ENCODE measurements at places on chromosomes 5 and 9.

GRCh38 chr9:112532427-112532826 is 45.8 kb downstream of the KIAA1958 start:
- no peak for DNase-seq

- no peak for DNase-seq
These were observed 33.2 kb upstream of the SLC6A3 start for GRCh38 chr5:1478271-1479035.

DNA sequence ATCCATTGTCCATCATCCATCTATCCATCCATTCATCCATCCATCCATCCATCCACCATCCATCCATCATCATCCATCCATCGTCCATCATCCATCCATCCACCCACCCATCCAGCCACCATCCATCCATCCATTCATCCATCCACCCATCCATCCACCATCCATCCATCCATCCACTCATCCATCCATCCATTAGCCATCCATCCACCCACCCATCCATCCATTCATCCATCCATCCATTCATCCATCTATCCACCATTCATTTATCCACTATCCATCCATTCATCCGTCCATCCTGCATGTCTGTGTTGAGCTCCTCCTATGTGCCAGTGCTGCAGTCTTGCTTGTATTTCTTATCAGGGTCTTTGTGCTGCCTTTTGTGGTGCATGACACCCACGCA is 44.2 kb downstream of the COL5A1 start:
- no peak for DNase-seq

DNA sequence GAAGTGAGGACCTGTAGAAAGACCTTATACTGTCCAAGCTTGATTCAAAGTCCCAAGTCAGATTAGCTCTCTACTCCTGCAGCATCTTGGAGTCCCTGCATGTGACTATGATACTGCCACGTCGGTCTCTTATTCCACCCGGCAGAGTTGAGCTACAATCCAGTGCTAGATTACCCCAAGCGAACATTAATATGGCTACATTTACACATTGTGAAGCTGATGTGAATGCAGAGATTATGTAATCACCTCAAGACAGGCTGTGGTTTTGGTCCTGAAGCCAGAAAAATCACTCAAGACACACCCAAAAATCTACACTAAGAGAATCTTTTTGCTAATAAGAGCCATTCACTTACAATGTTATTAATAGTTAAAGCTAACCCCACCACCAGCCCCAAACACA is 116.7 kb downstream of the GNA14 start:
- no peak for DNase-seq

DNA sequence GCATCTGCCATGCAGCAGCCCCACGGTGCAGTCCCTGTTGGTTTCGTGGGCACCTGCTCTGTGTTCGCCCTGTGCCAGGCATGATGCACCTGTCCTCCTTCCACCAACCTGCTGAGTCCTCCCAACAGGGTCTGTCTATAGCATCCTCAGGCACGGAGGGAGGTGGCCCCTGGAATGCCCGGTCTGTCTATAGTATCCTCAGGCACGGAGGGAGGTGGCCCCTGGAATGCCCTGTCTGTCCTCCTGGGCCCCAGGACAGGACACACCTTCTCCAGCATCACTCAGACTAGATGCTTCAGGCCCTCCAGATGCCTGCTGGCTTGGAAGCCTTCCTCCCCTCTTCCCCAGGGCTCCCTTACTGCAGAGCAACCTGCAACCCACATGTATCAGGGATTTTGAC is 9.9 kb upstream of the PHYHD1 start:
- DNase-seq: no peak

- no peak for DNase-seq
These were observed 31.2 kb downstream of the OTP start for GRCh38 chr5:77607324-77607723.

DNA sequence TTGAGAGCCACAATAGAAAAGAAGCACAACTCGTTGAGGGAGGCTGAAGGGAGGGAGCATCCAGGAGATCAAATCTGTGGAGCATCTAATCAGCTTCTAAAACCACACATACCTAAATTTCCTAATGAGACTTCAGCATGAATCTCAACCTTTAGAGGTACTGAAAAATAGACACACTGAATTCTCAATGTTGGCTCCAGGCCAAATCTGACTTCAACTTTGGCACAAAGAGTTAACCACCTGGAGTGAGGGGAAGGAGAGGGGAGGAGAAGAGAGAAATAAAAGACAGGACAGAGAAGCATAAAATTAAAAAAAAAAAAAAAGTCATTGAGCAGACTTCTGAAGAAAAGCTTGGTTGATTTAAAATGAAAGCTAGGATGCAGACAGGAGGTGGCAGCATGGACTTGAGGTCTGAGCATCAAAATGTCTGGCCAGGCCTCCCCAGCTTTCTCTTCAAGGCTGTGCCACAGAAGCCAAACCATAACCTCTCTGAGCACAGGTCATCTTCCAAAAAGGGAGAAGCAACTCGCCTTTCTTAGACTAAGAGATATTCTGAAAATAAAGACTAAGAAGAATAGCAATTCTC is 205.6 kb downstream of the DENND1A start:
- DNase-seq: no peak

DNA sequence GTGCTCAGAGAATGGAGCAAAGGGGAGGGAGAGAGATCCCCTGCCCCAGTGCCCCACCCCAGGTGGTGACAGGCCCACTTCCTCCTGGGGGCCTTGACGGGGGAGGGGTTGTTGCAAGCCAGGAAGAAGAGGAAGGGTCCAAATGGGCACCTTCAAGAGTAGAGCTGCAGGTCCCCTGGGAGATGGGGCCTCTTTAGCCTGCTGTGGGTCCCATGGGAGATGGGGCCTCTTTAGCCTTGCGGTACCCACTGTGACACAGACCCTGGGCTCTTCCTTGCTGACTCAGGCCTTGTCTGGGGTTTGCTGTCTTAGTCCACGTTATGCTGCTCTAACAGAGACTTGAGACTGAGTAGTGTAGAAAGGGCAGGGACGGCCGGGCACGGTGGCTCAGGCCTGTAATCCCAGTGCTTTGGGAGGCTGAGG is 9.6 kb upstream of the TOR4A start:
- no peak for DNase-seq

DNA sequence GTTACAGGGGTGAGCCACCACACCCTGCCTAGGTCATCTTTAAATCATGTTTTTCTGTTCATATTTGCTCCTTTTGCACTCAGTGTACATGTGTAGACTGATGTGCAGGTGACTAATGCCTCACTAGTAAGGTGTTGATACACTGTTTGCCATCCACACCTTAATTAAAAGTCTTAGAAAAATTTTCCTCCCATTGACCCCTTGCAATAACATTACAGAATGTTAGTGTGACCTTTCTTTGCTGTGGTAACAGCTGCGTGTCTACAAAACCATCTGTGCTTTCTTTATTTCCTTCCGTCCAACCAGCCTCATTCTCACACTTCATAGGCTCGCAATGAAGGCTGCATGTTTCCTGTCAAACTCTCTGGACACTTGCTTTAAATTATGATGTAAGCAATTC is 6.6 kb upstream of the CEMIP2 start:
- no peak for DNase-seq

DNA sequence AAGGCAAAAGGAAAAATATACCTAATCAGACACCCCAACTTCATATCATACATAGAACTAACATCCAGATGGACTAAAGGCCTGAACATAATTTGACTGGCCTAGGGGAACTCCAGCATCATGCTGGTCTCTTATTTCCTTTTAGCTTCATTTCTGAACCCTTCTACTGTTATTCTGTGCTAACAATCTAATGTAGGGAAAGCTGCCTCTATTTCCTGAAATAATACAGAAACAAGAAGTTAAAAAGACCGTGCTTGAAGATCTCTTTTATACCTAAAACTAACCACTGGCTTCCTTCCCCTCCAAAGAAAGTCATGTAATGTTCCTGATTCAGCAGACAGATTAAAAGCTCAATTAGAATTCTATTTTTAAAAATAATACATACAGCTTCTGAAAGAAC is 36.7 kb downstream of the LPAR1 start:
- no peak for DNase-seq

GRCh38 chr5:38023799-38024198 is 184.0 kb upstream of the GDNF start:
- no peak for DNase-seq

GRCh38 chr5:151449297-151449696 is 1.9 kb downstream of the SLC36A1 start:
- no peak for DNase-seq

- no peak for DNase-seq
These were observed 13.7 kb upstream of the TLX3 start for GRCh38 chr5:171295299-171295698.

- no peak for DNase-seq
These were observed 35.2 kb downstream of the ANP32B start for GRCh38 chr9:98018347-98018746.

DNA sequence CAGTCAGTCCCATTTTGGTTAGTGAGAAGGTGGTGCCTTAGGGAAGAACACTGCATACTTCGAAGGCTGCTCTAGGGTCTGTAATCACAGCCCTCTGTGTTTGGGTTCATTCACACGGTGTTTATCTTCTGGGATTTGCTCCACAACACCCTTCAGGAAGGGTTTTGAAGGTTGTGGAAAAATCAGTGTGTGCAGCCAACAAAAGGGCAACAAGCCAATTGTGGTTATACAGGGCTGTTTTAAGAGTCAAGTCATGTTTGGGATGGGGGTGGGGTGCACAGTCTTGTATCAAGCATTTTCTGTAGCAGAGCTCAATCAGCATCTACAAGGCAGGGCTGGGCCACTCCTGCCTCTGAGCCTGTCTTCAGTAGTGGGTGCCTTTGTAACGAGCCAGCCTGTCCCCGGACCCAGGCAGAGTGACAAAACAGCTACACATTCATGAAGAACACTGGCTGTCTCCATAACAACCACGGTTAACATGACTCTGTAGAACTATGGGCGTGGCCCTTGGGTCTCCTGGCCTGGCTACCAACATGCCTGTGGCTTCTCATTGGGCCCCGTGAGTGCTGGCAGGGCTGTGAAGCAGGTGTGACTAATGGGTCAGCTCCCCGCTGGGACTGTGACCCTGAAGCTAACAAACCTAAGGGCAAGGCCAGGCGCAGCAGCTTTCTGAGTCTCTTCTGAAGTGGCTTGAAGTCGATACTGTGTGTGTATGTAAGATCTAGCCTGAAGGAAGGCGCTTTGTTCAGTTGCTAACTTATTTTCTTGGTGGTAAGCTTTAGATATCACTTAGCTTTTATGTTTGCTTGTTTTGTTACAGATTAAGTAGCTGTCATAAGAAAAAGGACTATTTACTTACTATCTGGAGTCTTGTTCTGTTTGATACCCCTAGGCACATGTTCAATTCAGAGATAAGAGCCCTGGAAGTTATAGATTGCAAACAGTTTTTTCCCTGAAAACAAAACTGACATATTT is 27.9 kb upstream of the GOLM1 start:
- no peak for DNase-seq

GRCh38 chr5:75681125-75681830 is 36.0 kb downstream of the POC5 start:
- no peak for DNase-seq

Measured in stimulated activated CD4-positive, alpha-beta T cell treated with anti-CD3 and anti-CD28 coated beads, TNF-alpha, amount 100 ng/mL, for 4 hours (primary cell).